ENCODE measurements at places on chromosomes 16 and 17. TPM values are rescaled to one million over a fixed set of nuclear protein-coding genes. Genes with fewer than 3 reads are reported as not detected.

GDPD1 gene
- not detected for total RNA-seq

TLCD3B gene
- total RNA-seq = not detected

PYDC1 gene
- total RNA-seq = not detected

KRT24 gene
- 0.58 TPM for total RNA-seq

- no peak for DNase-seq
These were observed 110.3 kb downstream of the SNX29 start for GRCh38 chr16:12086822-12087221.

DNA sequence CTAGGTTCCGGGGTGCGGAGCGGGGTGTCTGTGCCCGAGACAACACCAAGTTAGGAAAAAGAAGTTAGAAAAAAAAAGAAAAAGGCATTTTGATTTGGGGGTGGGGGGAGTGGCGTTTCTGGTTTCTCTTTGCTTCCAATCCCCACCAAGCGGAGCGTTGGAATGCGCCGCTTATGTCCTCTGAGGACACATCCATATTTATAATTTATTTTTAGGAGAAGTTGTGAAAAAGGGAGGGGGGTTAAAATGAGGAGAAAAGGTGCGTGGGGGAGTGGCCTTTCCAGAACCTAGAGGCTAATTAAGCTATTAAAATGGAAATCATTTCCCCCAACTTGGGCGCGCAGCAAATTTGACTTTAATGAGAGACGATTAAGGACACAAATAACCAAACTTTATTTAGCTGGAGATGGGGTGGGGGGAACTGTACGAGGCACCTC lies 232.1 kb downstream of the MRTFB start:
- DNase-seq = no peak

DNA sequence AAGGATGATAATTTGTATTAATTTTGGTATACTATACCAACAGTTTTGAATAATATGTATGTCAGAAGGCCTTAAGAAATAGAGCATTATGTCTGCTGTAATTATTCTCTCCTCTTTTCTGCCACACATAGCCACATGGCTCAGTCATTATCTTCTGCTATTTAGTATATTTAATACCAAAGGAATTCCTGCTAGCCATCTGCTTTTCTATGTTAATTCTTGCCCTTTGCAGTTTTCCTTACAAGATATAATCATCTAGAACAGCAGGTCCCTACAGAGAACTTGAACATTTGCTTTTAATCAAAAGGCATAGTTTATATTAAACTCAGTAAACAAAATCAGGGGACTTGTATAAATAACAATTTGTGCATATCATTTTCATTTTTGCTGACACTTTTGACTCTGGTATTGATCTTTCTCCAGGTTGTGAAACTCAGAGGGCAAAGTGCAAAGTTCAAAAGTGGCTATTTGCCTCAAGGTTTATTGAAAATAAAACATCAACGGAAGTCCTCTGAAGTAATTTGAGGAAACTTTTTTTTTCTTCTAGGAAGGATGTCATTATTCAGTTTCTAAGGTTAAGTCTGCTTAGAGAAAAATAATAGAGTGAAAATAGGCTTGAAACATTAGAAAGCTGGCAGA lies 702.0 kb downstream of the KCNJ2 start:
- no peak for DNase-seq

DNA sequence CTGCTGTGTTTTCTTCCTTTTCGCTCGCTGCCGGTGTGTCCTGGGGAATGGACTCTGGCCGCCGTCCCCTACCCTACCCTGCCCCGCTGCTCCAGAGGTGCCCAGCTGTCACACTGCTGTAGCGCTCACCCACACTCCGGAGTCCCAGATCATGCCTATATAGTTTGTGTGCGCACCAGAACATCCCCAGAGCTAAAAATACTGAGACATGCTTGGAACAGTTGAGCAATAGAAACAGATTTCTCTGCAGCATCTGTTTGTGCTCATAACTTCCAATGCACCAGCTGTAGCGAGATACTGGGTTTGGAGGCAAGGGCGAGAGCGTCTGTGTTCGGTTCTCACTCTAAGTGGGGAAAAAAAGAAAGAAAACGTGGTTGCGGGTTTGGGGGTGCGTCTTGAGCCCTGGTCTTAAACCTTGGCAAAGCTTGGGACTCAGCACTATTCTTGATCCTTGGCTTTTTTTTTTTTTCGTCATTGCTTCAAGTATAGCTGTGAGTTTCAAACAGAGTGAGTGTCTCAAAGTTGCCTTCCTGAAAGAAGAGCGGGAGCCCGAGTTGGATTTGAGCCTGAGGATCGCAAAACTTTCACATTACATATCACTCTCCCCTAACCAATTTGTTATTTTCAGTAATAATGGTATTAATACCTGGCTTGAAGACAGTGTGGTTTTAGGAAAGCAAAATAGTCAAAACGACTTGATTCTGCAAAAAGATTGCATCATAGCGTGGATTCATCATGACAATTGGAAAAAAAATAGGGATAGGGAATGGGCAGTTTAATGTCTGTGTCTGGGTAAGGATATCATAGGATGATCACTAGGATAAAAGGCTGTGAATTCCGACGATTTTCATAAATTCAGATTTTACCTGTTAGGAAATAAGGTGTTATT lies 621 bp downstream of the KCNJ2 start:
- no peak for DNase-seq

- DNase-seq = no peak
These were observed 135.1 kb downstream of the CDH13 start for GRCh38 chr16:82761858-82762257.

DNA sequence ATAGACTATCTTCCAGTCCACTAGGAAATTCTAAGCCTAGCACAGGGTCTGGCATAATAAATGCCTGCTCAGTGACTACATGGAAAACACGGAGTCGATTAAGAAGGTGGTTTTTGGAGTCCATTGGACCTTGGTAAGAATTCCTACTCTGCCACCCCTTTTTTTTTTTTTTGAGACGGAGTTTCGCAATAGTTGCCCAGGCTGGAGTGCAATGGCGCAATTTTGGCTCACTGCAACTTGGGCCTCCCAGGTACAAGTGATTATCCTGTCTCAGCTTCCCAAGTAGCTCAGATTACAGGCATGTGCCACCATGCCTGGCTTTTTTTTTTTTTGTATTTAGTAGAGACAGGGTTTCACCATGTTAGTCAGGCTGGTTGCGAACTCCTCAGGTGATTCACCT lies 123.2 kb downstream of the HS3ST2 start:
- DNase-seq = no peak
